ENCODE measurements at places on chromosomes 7 and 10.

DNA sequence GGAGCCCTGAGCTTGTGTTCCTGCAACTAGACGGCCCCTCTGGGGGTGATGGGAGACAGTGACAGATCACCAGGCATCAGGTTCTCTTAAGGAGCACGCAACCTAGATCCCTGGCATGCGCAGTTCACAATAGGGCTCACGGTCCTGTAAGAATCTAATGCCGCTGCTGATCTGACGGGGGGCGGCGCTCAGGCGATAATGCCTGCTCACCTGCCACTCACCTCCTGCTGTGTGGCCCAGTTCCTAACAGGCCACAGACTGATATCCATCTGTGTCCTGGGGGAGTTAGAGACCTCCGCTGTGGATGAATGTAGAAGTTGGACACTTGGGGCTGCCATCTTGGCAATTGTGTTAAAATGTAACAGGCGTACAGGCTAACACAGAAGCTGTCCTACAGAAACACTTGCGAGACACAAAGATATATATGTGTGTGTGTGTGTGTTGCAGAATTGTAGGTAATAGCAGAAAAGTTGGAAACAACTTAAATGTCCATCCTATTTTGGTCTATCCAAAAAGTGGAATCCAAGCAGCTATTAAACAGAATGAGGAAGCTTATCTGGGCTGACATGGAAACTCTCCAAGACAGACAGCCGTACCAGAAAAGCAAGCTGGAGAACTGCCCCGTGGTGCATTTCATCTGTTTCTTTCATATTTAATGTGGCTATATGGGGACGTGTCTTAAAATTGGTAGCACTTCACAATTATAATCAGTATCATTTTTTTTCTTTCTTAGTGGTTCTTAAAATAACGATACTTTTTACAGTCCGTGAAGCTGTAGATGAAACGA, 82.8 kb downstream of the MKI67 start:
- DNase-seq, result no peak

DNA sequence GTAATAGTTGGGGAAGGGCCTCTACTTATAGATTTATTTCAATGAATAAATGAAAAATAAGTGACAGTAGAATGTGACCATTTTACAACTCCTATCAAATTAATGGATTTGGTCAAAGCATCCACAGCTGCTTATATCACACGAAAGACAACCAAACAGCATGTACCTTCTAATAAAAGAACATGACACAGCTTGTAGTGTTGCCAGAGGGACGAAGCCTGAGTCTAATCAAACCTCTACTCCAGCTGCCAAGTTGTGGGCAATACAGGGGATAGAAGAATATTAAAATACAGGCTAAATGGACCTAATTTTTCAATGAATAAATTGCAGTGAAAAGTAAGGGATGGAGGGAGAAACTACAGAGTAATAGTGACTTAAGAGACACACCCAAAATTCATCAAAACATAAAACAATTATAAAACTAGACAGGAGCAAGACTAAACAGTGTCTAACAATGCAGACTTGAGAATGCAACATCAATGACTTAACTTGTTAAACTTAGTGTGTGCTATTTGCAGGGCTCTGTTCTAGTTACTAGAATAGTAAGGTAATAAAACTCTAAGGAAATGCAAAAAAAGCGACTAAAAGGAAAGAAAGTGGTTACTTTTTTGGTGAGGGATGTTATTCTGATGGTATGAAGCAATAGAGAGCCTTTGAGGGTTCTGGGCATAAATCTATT, 853.8 kb downstream of the GRM8 start:
- DNase-seq, result no peak

GRCh38 chr7:233249-234035, 41.1 kb downstream of the FAM20C start:
- DNase-seq, result no peak

GRCh38 chr10:26931223-26931622, 70.5 kb upstream of the ABI1 start:
- no peak for DNase-seq

DNA sequence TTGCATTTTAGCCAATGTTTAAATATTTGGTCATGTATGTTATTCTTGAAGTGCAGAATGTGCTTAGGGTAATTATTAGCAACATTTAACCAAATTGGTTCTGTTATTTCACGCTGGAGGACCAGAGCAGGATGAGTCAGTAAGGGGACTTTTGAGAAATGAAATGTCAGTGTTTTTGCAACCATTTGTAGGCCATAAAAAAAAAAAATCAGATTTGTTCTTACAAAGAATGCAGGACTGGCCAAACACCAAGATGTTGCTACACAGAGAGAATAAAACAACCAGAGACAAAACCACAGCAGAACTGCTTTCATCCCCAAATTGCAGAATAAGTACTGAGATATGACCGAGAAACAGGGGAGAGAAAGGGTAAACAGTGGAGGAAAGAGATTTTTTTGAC, 62.1 kb downstream of the TPST1 start:
- no peak for DNase-seq

GRCh38 chr7:69436946-69437345, 161.3 kb upstream of the AUTS2 start:
- DNase-seq, result no peak

GRCh38 chr7:17600340-17600752, 301.9 kb downstream of the AHR start:
- no peak for DNase-seq

DNA sequence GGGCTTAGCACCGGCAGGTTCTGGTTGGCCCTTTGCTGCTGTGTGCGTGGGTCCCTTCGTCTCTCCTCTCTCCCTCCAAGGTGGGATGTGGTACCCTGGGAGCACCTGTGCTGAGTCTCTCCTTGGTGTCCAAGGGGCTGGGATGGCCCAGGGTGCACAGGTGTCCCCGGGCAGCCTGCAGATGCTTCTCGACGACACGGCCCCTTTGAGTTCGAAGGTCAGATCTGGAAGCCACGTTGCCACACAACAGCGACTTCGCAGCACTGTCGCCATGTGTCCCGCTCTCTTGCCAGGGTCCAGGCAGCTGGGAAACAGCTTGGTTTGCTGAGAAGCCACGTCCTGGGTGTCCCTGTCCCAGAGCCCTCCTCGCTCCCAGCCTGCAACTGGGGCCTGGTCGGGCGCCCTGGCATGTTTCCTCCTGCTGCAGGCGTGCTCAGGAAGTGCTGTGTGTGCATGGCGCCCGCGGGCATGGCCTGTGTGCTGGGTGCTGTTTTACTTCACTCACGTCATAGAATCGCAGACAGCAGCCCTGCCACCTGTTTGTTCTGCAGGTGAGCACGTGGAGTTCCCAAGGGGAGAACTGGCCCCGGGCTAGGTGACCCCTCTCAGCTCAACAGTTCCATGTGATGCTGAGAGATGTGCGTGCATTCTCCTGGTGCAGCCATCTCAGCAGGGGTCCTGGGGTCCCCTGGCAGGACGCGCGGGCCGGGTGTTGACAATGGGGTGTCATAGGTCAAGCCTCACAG, 70.9 kb downstream of the DNAJB6 start:
- no peak for DNase-seq

DNA sequence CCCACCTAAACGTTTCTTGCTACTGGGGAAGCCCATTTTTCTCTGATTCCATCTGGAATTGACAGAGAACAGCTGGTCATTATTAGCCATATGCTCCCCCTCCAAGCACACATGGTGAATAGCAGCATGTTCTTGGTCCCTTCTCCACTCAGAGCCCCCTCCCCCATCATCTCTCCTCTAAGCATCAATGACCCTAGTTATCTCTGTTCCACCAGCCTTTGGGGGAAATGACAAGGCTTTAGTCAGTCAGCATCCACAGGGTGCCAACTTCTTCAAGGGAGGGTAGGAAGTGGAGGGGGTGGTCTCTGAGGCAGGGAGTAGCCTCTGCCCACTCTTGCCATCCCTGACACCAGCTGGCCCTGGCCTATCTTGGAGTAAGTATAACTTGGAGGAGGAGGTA, 163.1 kb downstream of the UBE2H start:
- DNase-seq, result no peak

DNA sequence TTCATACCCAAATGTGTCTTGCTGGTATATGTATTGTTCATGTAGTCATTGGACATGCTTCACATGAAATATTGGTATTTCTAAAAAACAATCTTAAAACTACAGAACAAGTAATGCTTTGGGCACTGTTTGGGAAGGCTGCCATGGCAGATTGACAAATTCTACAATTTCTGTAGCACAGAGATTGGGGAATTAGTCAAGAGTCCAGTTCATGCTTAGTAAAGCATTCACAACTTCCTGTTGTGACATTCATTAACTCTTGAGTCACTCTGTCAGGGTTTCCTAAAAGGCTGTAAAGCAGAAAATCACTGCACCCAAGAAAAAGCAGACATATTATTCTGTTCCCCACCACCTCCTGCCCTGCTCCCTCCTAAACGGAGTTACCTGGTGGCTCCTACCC, 398.9 kb downstream of the PHTF2 start:
- no peak for DNase-seq

DNA sequence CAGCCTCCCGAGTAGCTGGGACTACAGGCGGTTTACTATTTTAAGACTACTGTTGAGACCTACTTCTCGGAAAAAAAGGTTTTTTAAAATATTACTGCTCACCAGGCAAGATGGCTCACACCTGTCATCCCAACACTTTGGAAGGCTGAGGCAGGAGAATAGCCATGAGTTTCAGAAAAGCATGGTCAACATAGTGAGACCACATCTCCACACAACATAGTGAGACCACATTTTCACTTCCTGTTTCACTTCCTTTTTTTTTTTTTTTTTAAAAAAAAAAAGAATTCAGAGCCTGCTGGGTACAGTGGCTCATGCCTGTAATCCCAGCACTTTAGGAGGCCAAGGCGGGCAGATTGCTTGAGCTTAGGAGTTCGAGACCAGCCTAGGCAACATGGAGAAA, 46.5 kb downstream of the SVOPL start:
- DNase-seq, result no peak

- DNase-seq, result no peak
Measured at GRCh38 chr7:135349746-135350145, 116.1 kb downstream of the STRA8 start.

DNA sequence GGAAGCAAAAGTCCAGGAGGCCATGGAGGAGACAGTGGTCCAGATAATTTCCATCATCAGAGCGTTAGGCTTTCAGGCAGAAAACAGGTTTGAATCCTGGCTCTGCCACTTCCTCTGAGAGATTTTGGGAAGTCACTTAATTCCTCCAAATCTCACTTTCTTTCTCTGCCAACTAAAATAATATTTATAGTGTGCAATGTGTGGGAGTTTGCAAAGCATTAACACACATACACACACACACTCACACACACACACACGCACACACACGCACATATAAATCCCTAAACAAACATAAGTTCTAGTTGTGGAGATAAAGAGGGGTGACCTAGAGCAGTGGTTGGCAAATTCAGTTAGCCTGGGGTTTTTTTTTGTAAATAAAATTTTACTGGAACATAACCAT, 84.8 kb downstream of the TRIL start:
- DNase-seq, result no peak

DNA sequence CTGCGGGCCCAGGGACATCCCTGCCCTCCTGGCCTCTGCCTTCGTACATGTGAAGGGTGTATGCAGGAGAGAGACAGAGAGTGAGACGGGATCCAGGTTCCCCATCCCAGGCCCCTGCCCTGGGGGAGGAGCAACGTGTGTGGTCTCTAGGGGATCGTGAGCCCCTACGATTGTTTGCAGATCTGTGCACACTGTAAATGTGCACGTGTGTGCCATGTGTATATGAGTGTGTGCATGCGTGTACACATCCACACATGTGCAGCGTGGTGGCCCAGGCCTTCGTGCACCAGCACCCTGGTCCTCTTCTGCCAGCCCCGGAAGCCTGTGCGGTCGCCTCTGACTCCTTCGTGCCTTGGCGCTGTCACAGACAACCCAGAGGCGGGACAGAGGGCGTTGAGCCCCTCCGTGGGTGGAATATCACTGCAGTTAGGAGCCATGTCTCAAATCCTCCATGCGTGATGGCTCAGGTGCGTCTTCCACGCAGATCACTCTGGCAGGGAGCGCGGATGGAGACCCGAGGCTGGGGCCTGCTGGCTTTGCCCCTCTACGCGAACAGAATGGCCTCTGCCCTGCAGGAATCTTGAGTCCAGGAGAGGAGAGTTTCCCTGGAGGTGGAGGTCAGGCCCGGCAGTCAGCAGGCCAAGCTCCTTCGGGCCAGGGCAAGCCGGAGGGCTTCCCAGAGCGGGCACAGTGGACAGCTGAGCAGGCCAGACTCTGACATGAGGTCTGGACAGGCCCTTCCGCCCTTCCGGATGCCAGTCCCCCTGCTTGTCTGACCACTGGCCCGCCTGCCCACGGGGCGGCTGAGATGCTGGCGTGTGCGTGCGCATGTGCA, 97.5 kb downstream of the UNCX start:
- no peak for DNase-seq

GRCh38 chr10:131872827-131873375, 27.9 kb upstream of the PPP2R2D start:
- DNase-seq, result no peak

DNA sequence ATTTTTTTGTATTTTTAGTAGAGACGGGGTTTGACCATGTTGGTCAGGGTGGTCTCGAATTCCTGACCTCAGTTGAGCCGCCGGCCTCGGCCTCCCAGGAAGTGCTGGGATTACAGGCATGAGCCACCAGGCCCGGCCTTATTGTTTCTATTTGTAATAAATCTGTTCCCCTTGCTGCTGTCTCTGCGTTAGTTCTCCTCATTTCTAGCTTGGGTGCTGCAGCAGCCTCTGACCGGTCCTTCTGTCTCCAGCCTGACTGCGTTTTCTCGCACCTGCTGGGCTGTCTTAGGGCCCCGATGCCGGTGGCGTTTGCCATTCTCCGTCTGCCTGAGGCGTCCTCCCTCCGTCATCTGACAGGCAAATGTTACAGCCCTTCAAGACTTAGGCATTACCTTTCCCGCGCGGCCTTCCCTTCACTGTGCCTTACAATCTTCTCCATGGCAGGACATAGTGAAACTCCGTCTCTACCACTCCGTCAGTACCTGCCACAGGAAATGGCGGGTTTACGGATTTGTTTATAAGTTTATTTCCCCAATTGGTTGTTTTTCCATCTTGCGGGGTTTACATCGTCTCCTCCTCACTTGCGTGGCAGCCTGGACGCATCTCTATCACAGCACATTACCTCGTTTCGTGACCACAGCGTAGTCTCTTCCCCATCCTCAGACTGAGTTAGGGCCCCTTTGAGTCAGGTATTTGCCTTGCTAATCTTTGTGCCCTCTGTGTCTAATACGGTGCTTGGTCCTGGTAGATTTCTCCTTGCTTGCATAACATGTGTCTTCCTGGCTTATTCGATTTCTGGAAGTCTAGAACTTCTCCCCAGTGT, 2.3 kb upstream of the GIMAP8 start:
- DNase-seq, result no peak

GRCh38 chr7:465710-466400, 53.8 kb downstream of the PDGFA start:
- DNase-seq, result no peak

GRCh38 chr7:81534446-81534845, 235.4 kb downstream of the HGF start:
- no peak for DNase-seq

Data from stimulated activated CD4-positive, alpha-beta T cell treated with anti-CD3 and anti-CD28 coated beads, TNF-alpha, amount 100 ng/mL, for 1 hour (primary cell).